ENCODE measurements at places on chromosomes 7 and 10.
A peak's percentile ranks its signal among the peaks of the same experiment; 100 is the strongest.

DNA sequence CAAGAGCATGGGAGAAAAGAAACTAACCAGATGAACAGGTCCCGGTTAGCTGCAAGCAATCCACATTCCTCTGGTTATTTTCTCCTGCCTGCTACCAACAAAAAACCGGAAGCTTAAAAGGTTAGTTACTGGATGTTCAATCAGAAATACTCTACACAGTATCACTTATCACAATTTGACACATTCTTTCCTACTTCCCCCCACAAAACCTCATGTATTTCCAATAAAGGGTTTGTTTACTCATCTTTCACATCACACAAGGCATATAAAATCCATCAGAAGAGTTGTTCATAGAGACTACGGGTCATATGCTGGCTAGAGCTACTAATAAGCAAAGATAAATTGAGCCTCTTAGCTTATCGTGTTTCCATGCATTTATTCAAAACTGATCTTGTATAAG lies 4.8 kb downstream of the SLC25A28 start:
- no peak for DNase-seq

DNA sequence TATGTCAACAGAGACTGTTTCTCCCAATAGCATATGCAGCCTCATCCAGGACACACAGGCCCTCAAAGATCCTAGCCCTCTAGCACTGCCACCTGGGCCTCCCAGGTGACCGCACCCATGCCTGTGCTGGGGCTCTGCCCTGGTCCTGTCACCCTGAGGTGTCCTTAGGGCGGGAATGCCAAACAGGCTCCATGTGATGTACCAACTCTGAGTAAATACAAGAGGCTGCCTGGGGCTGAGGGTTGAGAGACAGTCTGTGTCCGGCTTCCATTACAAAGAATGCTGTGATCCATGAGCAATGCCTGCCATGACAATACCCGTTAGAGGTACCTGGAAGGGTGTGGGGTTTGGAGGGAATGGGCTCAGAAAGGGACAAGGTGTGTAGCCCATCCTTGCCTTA lies 83.0 kb upstream of the KAT6B start:
- no peak for DNase-seq

DNA sequence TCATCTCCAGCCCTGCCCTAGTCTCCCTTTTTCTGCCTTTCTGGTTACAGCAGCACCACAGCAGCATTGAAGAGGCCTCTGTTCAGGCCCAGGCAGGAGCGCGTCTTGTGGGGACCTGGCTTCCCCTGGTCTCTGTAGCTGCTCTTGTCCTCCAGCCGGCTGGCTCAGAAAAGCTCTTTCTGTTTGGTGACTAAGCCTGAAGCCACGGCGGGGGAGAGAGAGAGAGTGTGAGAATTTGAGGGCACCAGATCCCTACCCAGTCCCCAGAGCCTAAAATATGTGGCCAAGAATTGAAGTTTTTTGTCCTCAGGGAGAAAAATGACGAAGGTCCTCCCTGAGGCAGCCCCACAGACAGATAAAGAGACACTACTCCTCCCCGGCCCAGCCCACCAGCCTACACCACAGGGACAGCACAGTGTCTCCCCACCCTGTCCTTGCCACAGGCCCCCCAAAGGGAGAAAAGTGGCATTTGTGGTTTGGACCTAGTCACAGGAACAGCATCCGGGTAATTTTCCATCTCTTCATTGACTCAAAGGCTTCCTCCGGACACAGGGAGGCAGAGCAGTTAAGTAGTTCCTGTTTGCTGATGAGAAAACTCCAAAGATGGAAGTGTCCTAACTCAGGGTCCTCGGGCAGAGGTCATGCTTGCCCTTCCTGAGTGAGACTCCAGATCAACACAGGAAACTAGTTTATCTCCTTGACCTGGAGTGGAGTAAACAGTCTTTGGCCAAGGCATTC lies 13.3 kb upstream of the FAM180A start:
- DNase-seq = peak; percentile 72

DNA sequence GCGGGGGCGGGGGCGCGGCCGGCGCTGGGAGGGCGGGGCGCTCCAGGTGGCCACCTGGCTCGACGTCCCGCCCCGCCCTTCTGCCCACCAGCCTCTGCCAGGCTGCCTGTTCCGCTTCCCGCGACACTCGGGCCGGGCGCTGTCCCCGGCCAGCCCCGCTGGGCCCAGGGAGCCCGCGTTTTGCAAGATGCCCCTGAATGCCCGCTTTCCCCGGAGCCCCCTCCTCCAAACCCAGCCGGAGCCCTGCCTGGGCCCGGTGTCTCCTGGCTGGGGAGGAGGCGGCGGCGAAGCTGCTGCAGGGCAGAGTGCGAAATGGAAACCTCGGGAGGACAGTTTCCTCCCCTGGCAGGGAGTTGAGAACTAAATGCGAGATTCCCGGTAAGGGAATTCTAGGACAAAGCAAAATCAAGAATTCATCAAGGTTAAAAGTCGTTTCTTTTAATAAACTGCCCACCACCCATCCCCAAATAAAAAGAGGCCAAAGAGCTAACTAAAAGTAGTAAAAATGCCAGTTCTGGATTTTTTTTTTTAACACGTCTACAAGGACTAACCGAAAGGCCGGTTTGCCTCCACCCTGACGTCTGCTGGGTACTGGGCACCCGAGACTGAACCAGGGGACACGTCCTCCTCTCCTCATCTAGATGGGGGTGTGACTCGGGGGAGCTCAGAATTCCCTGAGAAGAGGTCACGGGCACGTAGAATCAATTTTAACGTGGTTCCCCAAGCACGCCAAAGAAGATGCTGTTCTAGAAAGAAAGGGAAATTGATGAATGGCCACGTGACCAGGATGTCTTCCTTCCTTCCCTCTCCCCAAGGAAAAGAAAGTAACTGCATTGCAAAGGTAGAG lies 200.4 kb upstream of the NFE2L3 start:
- DNase-seq = no peak

- peak; percentile 52 for DNase-seq
These were observed 621 bp upstream of the FAM13C start for GRCh38 chr10:59362959-59363381.

- peak; percentile 86 for DNase-seq
These were observed 28.2 kb downstream of the SKIDA1 start for GRCh38 chr10:21497177-21497807.

- DNase-seq = peak; percentile 84
These were observed 19.5 kb upstream of the CSTF2T start for GRCh38 chr10:51718804-51719291.

DNA sequence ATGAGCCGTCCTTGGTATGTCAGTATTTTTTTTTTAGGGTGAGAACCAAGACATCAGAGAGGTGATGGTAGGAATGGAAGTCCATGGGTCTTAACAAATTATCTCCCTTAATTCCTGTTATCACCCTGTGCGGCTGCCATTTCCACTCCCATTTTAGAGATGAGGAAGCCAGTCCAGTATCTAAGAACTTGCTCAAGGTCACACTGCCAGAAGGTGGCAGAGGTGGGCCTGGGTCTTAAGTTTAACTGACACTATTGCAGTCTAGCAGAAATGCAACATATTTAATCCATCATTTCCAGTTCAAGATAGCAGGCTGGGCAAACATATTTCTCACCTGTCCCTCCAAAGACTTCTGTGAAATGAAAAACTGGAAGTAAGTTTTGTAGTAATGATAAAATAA lies 108.3 kb downstream of the GLI3 start:
- DNase-seq = peak; percentile 36

DNA sequence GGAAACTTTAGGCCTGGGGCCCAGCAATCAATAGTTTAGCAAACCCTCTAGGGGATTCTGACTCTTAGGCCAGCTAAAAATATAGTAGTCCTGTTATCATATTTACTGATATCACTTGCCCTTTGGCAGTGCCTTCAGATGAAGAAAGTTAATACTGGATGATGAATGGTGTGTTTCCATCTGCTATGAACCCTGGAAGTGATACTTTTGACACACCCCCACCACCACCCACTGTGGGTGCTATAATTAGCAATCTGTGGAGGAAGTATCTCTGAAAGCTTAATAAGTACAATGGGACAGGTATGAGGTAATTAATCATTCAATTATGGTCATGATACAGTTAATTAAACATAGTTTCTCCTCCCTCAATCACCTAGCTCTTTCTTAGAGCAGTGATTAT lies 90.4 kb upstream of the LRRTM3 start:
- no peak for DNase-seq

DNA sequence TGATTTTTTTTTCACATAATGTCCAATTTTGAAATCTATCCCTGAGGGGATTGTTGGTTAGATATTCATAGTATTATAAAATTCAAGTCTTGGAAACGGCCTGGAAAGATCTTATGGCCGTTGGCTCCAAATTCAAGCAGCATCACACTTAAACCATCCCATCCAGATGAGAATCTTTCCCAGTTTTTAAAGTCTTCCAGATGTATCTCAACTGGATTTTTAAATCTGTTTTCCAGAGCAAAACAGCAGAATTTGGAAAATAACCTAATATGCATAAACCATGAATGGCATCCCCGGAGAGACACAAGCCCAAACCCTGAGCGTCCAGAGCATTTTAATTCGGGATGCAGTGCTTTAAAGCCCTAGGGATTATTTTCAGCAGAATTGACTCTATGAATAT lies 208.2 kb upstream of the PRKCQ start:
- no peak for DNase-seq

DNA sequence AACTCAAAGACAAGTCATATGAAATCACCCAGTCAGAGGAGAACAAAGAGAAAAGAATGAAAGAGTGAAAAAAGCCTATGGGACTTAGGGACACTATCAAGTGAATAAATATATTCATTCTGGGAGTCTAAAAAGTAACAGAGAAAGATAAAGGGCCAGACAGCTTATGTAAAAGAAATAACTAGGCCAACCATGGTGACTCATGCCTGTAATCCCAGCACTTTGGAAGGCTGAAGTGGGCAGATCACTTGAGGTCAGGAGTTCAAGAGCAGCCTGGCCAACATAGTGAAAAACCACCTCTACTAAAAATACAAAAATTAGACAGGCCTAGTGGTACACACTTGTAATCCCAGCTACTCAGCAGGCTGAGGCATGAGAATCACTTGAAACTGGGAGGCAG lies 154.7 kb upstream of the TMEM106B start:
- no peak for DNase-seq

DNA sequence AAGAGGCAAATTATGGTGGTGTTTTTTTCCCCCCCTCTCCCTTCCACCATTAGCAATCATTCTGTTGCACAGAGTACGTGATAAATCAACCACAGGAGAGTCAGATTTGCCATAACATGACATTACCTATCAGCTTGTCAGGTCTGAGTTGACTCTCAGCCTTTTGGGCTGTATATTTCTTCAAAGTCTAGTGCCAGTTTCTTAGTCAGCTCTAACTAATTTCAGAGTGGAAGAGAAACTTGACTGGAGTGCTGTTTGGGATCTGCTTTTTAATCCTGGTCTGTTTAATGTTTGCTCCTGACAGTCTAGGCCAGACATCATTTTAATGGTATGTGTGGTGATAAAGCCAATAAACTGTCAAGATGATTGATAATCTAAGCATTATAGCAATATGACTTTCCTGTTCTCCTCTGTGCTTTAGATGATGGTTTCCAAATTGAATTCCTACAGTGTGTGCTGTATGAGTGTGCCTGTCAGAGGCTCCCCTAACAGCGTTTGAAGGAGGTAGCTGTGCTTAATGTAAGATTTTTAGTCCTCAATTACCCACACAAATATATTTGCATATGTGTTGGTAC lies 76.9 kb downstream of the LRMDA start:
- DNase-seq = peak; percentile 99

DNA sequence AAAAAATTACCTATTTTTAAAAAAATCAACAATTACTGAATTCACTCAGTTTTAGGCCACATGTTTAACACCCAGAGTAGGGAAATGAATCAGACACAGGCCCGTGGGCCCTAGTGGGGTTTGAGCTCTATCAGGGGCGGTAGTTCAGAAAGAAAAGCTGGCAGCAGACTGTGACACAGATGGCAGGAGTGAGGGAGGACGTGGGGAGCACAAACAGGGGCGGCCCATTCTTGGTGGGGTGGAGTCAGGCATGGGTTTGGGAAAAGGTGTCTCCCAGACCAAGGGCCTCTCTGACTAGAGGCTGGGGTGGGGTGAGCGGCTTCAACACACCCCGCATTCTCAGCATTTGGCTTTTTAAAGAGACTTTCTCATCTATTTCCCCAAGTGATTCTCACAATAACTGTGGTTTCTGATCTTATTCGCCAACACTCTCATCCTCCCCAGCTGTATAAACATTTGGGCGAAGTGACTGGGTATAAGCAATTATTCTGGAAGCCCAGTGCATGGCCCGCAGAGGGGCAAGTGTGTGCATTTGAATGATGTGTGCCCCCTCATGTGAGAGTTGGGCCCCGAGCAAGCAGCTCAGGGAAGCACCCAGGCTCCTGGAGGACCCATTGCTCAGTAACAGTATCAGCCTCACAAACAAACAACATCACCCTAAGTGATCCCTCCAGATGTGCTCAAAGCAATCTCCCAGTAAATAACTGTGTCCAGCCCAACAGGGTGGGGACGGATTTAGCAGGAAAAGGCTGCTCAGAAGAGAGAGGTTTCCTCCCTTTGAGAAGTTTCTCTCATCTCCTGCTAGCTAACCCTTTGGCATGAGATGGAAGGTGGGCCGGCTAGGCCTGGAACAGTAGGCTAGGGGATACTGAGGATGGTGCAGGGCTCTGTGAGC lies 437.6 kb upstream of the ZMIZ1 start:
- DNase-seq = peak; percentile 34

GRCh38 chr7:46444256-46444655 lies 523.2 kb upstream of the IGFBP3 start:
- DNase-seq = no peak

DNA sequence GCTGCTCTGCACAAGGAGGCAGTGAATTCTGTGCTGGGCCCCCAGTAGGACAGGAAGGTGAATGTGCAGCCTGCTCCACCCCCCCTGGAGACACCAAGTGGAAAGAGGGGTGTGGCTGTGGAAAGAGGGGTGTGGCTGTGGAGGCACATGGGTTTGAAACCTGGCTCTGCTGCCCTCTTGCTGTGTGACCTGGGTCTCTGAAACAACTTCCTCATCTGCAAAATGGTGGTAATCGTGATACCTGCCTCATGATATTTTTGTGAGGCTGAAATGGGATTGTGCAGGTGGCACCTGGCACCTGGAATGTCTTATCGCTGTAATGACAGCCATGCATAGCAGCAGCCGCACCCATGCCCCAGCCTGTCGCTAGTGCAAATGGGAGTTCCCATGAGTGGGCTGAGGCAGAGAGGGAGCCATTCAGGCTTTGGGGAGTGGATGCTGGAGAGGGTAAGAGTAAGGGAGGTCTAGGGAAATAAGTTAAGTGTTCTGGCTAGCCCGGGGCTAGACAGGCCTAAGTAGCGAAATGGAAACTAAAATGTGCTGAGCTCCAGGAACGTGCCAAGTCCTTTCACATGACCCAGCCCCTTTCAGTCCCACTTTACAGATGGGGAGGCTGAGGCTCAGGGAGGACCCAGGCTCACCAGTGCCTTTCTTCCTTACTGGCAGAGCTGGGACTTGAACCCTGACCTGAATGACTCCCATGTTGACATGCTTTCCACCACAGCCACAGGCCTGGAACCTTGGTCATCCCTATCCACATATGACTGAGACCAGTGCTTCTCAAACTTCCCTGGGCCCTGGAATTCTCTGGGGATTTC lies 35.0 kb downstream of the C10orf105 start:
- DNase-seq = no peak

DNA sequence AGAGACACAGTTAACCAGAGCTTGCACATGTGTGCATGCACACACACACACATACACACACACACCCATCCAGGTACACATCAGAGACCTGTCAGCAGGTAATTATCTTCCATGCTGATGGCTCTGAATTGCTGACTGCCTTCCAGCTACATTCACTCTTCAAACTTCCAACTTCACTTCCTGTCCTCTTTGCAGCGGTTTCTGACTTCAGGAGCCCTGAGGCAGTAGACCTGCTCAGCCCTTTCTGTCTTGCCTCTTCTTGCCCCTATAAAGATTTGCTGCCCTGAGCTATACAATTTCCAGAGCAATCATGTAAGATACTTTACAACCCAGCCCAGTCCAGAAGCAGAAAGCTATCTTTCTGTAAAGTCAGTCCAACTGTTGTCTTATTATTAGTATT lies 310.2 kb downstream of the FGFR2 start:
- DNase-seq = no peak
